ENCODE measurements at places on chromosomes 1 and 21. TPM values are rescaled to one million over a fixed set of nuclear protein-coding genes. Genes with fewer than 3 reads are reported as not detected.

The F3 gene
- 1.4 TPM for total RNA-seq

The FMO4 gene
- 0.79 TPM for total RNA-seq

The AK5 gene
- 21.2 TPM for total RNA-seq

The SLC6A17 gene
- 1.1 TPM for total RNA-seq

The LCE3D gene
- total RNA-seq = not detected

The AHCTF1 gene
- total RNA-seq = 19.8 TPM

The FOXO6 gene
- total RNA-seq = not detected

The OR2T35 gene
- total RNA-seq = not detected

The URB2 gene
- 10.7 TPM for total RNA-seq

The NPHS2 gene
- not detected for total RNA-seq

The DISC1 gene
- total RNA-seq = 4.1 TPM

The HPCA gene
- not detected for total RNA-seq

The NFIA gene
- total RNA-seq = 8.5 TPM

The OLFML2B gene
- total RNA-seq = 0.22 TPM

The KRTAP12-2 gene
- total RNA-seq = not detected

The ZSCAN20 gene
- total RNA-seq = 5.0 TPM

The ECM1 gene
- total RNA-seq = under 0.01 TPM

The TCHH gene
- total RNA-seq = 0.20 TPM

The RAVER2 gene
- total RNA-seq = 0.79 TPM

The NCMAP gene
- not detected for total RNA-seq

The APCS gene
- total RNA-seq = not detected

The ADCY10 gene
- not detected for total RNA-seq

The LEMD1 gene
- total RNA-seq = not detected

Data from lung microvascular endothelial cell (primary cell).